ENCODE measurements at places on chromosomes 1 and 21. TPM values are rescaled to one million over a fixed set of nuclear protein-coding genes. Genes with fewer than 3 reads are reported as not detected.
A peak's percentile ranks its signal among the peaks of the same experiment; 100 is the strongest.

The CLCA4 gene
- not detected for total RNA-seq

The TNNI3K gene
- total RNA-seq = 0.58 TPM

The KIF21B gene
- total RNA-seq = 0.58 TPM

DNA sequence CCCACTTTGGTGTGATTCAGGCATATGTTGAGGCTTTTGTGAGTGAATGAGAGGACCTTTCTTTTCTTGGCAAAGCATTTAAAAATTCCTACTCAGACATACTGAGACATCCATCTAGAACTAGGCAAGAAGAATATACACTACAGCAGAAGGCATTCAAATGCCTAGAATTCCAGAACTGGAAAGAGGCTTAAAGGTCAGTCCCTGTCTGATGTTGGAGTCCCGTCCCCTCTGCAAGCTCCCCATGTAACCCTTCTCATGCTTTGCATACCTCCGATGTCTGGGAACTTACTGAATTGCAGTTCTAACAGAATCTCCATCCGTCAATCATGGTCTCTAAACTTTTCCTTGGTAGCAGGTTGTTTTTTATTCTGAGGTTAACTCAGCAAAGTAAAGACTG lies 152.9 kb downstream of the ATP6V1G3 start:
- H3K27ac ChIP-seq = no peak overlapping the region
- no peak overlapping the region for H3K4me3 ChIP-seq
- H3K4me1 ChIP-seq = no peaks in the 10 kb centered on the region
- no peaks in the 10 kb centered on the region for H3K27me3 ChIP-seq
- no peaks in the 10 kb centered on the region for H3K36me3 ChIP-seq

GRCh38 chr1:161313554-161314200 lies 504 bp upstream of the SDHC start:
- H3K36me3 ChIP-seq = no peaks in the 10 kb centered on the region
- peak overlapping the region; percentile 58 for H3K4me3 ChIP-seq
- DNase-seq = no peak
- H3K4me1 ChIP-seq = peaks cover 18% of the 10 kb centered on the region
- peak overlapping the region; percentile 81 for H3K27ac ChIP-seq

GRCh38 chr1:180194546-180195207 lies 35.4 kb upstream of the LHX4 start:
- no peak overlapping the region for H3K27ac ChIP-seq
- peaks cover 18% of the 10 kb centered on the region for H3K36me3 ChIP-seq
- no peaks in the 10 kb centered on the region for H3K27me3 ChIP-seq
- no peak overlapping the region for H3K4me3 ChIP-seq

GRCh38 chr1:38929476-38929875 lies 12.2 kb downstream of the RHBDL2 start:
- H3K4me1 ChIP-seq = no peaks in the 10 kb centered on the region
- H3K36me3 ChIP-seq = no peaks in the 10 kb centered on the region
- no peak for DNase-seq
- H3K4me3 ChIP-seq = no peak overlapping the region
- no peak overlapping the region for H3K27ac ChIP-seq
- H3K27me3 ChIP-seq = no peaks in the 10 kb centered on the region

- H3K27ac ChIP-seq = no peak overlapping the region
- no peaks in the 10 kb centered on the region for H3K27me3 ChIP-seq
- DNase-seq = no peak
- no peaks in the 10 kb centered on the region for H3K36me3 ChIP-seq
- H3K4me1 ChIP-seq = no peaks in the 10 kb centered on the region
- no peak overlapping the region for H3K4me3 ChIP-seq
These were observed 107.9 kb upstream of the SERTAD4 start for GRCh38 chr1:210124736-210125135.
